ENCODE measurements at places on chromosomes 5 and 9. TPM values are rescaled to one million over a fixed set of nuclear protein-coding genes. Genes with fewer than 3 reads are reported as not detected.

- no peak for DNase-seq
Measured at GRCh38 chr5:173812811-173813550, 75.2 kb upstream of the CPEB4 start.

URM1 gene
- 77.7 TPM for total RNA-seq

DNA sequence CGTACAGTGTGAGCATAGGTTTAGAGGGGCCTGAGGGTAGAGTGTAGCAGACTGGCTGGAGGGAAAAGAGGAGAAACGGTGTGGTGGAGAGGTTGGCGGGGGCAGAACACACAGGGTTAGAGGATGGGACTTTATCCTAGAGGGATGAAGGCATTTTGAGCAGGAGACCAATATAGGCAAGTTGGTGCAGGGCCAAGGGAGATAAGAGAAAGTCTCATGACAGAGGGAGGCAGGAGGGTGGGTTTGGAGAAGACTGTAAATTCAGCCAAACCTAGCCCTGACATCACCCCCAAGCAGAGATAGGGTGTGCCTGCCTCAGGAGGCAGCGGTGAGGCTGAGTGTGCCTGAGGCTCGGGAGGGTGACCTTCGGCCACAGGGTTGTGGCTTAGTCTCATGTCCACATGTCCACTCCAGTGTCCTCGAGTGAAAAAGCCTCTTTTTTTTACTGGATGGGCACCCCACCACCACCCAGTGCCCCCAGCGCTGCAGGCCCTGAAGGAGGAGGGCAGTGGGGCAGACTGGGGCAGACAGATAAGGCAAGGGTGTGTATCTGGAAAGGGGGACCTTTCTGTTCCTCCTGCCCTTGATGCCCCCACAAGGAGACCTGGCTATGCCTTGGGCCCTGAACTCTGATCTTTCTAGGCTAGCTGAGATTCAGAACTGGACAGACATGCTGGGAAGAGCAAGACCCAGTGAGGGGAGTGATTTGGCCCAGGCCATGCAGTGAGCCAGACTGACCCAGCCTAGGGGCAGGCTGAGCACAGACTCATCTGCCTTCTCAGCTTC is 108.7 kb downstream of the RGS3 start:
- no peak for DNase-seq

GRCh38 chr9:21348430-21348970 is 2.2 kb downstream of the IFNA6 start:
- no peak for DNase-seq

DNA sequence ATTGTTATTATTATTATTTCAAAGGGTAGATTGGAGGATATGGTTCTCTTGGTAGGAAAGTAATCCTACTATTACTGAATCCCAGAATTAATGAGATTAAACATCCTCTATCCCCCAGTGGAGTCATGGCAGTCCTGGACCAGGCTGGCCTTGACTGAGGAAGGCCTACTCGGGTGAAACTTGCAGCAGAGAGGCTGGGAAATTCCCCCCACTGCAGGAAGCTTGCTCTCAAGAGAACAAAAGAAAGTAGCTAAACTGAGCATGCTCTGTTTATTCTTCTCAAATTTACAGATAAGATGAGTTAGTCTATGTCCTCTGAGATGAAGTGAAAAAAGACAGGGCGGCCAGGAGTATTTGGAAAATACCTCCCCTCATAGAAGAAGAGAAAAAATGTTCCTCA is 233.9 kb upstream of the RPS23 start:
- DNase-seq: peak; percentile 8

- DNase-seq: no peak
Measured at GRCh38 chr5:33772380-33772897, 119.4 kb downstream of the ADAMTS12 start.

DNA sequence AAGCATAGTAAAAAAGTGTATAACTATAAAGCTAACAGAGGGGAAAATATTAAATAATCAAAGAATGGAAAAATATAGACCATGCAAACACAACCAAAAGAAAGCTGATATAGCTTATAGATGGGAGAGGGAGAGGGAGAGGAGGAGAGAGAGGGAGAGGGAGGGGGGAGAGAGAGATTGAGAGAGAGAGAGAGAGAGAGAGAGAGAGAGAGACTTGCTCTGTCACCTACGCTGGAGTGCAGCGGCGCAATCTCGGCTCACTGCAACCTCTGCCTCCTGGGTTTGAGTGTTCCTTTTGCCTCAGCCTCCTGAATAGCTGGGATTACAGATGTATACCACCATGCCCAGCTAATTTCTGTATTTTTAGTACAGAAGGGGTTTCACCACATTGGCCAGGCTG is 110.6 kb downstream of the RAPGEF6 start:
- no peak for DNase-seq

CNTRL gene
- total RNA-seq: 50.8 TPM

GFPT2 gene
- 0.33 TPM for total RNA-seq

GRCh38 chr5:68644971-68645370 is 429.4 kb downstream of the PIK3R1 start:
- peak; percentile 83 for DNase-seq

GRCh38 chr9:99980598-99980997 is 74.1 kb downstream of the STX17 start:
- no peak for DNase-seq

DNA sequence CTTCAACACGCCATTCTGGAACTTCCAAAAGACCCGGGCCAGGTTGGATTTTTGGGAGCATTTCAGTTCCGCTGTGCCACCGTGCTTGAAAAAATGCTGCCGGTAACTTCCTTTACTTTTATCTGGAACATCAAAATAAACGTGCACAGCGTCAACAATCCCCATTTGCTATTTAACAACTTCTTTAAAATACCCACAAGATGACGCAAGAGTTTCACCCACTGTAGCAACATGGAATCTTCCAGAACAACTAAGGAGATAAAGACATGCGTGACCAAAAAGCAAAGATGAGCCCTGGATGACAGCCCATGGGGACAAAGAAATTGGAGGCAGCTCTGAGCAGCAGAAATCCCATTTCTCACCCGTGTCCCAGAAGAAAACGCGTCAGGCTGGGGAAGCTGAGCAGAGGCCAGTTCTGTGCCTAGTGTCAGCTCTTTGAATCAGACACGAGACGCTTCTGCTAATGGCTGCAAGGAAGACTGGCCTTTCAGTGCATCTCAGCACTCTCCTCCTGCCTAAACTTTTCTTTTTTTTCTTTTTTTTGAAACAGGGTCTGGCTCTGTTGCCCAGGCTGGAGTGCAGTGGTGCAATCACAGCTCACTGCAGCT is 61.3 kb downstream of the SECISBP2 start:
- DNase-seq: no peak

GRCh38 chr9:109440117-109440515 is 58.0 kb downstream of the PTPN3 start:
- DNase-seq: no peak

DNA sequence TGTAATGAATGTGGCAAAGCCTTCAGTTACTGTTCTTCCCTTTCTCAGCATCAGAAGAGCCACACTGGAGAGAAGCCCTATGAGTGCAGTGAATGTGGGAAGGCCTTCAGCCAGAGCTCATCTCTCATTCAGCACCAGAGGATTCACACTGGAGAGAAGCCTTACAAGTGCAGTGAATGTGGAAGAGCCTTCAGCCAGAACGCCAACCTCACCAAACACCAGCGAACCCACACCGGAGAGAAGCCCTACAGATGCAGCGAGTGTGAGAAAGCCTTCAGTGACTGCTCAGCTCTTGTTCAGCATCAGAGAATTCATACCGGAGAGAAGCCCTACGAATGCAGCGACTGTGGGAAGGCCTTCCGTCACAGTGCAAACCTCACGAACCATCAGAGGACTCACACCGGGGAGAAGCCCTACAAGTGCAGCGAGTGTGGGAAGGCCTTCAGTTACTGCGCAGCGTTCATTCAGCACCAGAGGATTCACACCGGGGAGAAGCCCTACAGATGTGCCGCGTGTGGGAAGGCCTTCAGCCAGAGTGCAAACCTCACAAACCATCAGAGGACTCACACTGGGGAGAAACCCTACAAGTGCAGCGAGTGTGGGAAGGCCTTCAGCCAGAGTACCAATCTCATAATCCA is 6.8 kb downstream of the RPL12 start:
- no peak for DNase-seq

DNA sequence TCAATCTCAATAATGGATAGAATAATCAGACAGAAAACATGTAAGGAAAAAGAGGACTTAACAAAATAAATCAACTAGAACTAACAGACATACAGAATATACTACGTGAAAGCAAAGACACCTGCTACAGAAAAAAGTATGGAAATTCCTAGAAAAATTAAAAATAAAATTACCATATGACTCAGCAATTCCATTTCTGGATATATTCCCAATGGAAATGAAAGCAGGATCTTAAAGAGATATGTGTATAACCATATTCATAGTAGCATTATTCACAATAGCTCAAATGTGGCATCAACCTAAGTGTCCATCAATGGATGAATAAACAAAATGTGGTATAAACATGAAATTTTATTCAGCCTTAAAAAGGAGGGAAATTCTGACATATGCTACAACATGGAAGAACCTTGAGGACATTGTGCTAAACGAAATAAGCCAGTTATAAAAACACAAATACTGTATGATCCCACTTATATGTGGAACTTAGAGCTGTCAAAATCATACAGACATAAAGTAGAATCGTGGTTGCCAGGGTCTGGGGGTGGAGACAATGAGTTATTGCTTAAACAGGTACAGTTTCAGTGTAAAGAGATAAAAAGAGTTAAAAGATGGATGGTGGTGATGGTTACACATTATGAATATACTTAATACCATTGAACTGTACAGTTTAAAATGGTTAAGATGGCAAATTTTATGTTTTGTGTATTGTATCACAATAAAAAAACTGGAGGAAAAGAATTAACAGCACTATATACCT is 6.9 kb downstream of the PLAA start:
- no peak for DNase-seq

NR5A1 gene
- total RNA-seq: 0.18 TPM

DTWD2 gene
- total RNA-seq: 6.3 TPM

LRRC14B gene
- total RNA-seq: 0.31 TPM

GRCh38 chr9:136128436-136128835 is 9.8 kb upstream of the TMEM250 start:
- no peak for DNase-seq

DNA sequence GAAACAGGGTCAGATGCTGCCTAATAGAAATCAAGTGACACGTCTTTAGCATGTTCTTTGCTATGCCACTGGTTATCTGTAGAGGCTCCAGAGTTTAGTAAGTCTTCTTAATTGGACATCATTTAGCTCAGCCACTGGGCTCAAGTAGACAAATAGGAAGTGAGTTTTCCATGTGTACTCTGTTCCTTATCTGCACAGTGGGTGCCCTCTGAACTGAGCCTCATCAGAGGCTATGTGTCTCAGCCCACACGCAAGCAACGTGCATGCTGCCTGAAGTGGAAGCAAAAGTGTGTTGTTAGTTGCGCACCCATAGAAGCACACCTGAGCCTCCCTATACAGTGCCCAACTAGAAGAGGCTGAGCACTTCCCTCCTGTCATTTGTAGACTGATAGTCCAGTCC is 134.7 kb downstream of the SEMA5A start:
- DNase-seq: no peak

- DNase-seq: no peak
Measured at GRCh38 chr5:126014676-126015075, 408.5 kb upstream of the GRAMD2B start.

DDX4 gene
- not detected for total RNA-seq

- no peak for DNase-seq
Measured at GRCh38 chr5:68177676-68178075, 37.9 kb upstream of the PIK3R1 start.

NCS1 gene
- 0.05 TPM for total RNA-seq

- DNase-seq: no peak
Measured at GRCh38 chr9:102911185-102911584, 83.9 kb upstream of the CYLC2 start.

- no peak for DNase-seq
Measured at GRCh38 chr5:129770024-129770820, 22.3 kb downstream of the MINAR2 start.

GRCh38 chr9:85038824-85039608 is 369.5 kb downstream of the NTRK2 start:
- DNase-seq: no peak

QRFP gene
- total RNA-seq: not detected

CD274 gene
- 23.5 TPM for total RNA-seq

DNA sequence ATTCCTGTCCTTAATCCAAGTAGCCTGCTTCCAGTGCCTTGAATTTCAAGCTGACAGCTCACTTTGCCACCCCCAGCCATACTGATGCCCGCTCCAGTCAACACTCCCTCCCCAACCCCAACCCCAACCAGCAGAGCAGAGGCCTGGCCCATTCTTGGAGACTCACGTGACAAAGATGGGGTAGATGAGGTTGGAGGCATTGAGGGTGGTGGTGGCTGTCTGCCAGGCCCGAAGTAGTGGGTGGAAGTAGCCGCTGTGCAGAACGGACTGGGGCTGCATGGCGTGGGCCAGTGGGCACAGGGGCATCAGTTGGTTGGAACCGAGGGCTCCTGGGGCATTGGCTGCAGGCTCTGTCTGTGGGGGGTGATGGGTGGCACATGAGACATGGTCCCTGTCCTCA is 7.8 kb downstream of the ALAD start:
- DNase-seq: no peak

DNA sequence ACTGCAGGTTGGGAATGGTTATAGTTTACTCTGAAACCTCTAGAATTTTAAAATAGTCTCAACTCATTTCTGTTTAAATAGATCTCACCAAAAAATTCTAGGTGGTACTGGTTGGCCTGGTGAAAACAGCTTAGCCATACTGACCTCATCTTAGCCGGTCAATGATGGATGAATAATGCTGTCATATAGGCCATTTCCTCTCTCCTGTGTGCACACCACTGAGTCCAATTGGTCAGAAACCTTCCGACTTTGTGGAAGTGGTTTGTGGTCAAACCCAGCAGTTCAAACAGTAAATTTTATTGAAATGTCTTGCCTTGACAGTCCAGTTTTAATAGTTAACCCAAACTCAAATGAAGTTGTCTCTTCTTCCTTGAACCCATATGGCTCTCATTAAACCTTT is 98.6 kb downstream of the GIN1 start:
- peak; percentile 27 for DNase-seq

- DNase-seq: no peak
Measured at GRCh38 chr9:134442085-134442474, 115.8 kb downstream of the RXRA start.

- no peak for DNase-seq
Measured at GRCh38 chr9:113620377-113621161, 157.0 kb downstream of the RGS3 start.

GRCh38 chr9:97517331-97518089 is 16.0 kb downstream of the TMOD1 start:
- no peak for DNase-seq

DNA sequence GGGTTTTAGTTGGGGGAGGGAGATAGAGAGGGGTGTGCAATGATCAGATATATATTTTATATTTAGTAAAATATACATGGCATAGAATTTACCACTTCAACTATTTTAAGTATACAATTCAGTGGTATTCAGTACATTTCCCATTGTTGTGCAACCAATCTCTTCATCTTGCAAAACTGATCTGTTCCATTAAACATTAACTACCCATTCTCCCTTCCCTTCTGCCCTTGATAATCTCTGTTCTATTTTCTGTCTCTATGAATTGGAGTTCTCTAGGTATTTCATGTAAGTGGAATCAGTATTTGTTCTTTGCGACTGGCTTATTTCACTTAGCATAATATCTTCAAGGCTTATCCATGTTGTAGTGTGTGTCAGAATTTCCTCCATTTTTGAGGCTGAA is 38.6 kb downstream of the TGFBI start:
- no peak for DNase-seq

- no peak for DNase-seq
Measured at GRCh38 chr9:38033941-38034340, 35.1 kb downstream of the SHB start.
